ENCODE measurements at places on chromosomes 11 and 22.

- no peak for DNase-seq
Observed at GRCh38 chr11:110691926-110692325, 20.3 kb downstream of the ARHGAP20 start.

GRCh38 chr11:1231396-1232020 lies 8.6 kb downstream of the MUC5B start:
- DNase-seq = no peak

DNA sequence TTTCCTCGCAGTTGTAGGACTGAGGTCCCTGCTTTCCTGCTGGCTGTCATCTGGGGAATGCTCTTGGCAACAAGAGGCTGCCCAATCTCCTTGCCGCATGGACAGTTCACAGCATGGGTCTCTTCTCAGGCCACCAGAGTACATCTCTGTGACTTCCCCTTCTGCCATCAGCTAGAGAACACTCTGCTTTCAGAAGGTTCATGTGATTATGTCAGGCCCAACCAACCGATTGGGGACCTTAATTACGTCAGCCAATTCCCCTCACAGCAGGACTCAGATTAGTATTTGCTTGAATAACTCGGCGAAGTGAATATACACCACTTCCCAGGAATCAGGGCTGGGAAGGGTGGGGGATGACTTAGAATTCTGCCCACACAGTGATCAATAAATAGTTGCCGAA lies 61.9 kb upstream of the CSNK2A3 start:
- no peak for DNase-seq

GRCh38 chr11:46889251-46889650 lies 29.1 kb downstream of the LRP4 start:
- DNase-seq = no peak

DNA sequence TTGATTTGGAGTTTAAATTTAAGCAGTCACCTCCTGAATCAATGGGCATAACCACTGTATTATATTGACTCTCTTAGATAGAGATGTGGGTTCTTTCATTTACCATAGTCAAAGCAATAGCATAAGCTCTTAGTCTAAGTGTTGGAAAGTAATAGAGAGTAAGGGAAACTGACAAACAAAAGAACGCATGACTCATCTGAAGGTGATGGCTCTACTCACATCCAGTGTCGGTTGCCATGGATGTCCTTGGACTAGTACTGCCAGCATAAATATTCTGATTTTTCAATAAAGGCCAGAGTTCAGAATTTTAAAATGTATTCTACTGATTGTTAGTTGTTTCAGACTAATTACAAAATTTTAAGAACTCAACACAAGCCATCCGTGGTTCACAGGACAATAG lies 444.9 kb upstream of the DDI1 start:
- no peak for DNase-seq

DNA sequence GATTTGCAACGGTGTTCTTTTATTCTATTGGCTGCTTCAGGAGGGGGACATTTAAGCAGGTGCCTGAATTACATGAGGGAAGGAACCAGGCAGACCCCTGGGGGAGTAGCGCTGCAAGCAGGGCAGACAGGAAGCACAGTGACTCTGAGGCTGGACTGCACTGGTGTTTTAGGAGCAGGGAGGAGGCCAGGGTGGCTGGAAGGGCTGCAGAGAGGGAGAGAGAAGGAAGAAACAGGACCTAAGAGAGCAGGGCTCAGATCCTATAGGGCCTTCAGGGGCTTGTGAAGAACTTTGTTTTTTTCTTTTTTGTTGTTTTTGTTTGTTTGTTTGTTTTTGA lies 62.5 kb upstream of the SORL1-AS1 start:
- no peak for DNase-seq

DNA sequence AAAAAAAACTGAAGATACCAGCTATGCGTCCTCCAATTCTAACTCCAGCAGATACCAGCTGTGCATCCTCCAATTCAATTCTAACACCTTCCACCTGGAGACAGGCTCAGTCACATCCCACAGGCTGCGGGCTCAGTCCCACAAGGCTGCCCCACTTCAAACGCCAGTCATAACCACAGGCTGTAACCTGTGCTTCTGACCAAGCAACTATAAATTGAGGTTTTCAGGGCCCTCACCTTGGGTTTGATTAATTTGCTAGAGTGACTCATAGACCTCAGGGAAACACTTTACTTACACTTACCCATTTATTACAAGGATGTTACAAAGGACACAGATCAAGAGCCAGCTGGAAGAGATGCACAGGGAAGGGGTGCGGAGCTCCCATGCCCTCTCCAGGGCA lies 32.4 kb upstream of the MSANTD2 start:
- DNase-seq = no peak

- no peak for DNase-seq
Observed at GRCh38 chr11:66119348-66120133, 49.5 kb downstream of the PACS1 start.

DNA sequence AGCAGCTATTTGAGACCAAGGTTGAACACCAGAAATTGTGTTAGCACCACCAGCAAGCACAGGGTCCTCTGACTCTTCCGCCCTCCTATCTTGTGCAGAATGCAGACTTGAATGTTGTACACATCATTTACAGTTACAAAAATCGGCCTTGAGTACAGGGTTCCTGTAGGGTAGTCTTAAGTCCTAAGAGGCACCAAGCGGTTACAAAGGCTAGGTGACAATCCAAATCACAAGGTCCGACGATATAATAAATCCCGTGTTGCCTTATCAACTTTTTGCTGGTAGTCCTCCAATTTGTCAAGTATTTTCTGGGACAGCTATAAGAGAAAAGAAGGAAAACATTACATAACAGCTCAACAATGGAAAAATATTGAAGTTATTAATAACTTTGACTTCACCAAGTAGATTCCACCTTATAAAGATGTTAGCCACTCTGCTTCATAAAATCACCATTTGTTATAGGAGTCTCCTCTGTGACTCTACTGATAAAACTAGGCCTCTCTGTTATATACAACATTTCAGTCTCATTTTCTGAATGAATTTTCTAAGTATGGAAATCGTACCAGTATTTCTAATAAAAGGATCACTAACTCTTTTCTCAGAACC lies 11.8 kb upstream of the FNBP4 start:
- no peak for DNase-seq

DNA sequence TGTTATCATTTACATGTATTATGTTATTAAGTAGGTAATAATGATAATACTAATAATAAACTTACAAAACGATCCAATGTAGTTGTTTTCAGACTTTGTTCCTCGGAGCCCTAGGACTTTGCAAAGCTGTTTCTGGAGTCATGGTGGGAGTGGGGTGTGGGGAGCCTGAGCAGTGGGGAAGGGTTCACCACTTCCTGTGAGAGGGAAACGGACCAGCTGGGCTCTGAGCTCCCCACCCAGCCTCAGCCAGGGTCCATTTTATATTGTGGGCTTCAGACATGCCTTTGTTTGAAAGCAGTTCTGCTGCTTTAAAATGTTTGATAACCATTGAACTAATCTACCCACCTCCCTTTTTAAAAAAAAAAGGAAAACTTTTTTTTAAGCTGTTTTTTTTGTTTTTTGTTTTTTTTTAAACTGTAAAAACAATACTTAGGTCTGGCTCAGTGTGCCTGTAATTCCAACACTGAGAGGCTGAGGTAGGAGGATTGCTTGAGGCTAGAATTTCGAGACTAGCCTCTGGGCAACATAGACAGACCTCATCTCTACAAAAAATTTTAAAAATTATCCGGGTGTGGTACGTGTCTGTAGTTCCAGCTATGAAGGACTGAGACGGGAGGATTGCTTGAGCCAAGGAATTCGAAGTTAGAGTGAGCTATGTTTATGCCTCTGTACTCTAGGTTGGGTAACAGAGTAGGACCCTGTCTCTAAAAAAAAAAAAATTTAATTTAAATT lies 7.0 kb downstream of the SERPING1 start:
- DNase-seq = no peak

GRCh38 chr11:30458541-30458940 lies 127.6 kb downstream of the MPPED2 start:
- no peak for DNase-seq

DNA sequence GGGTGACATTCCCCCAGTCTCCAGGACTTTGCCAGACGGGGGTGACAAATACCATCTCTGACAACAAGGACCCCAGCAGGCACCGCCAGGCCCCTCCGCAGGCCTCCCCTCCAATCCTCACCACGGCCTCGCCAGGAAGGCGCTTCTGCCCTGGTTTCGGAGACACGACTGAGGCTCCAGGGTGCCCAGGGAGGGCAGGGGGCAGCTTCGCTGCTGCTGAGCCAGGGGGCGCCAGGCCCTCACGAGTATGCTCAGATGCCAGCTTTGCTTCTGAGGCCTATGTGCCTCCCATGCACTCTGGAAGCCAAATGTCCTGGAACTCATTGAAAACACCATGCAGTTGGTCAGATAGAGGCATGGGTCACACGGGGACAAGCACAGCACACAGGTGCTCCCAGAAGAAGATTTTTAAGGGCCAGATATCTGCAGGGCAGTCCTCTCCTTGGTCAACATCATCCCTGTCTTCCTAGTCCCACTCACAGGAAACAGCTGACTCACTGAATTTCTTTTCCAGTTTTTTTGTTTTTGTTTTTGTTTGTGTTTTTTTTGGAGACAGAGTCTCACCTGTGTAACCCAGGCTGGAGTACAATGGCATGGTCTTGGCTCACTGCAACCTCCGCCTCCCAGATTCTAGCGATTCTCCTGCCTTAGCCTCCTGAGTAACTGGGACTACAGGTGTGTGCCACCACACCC lies 19.9 kb downstream of the BID start:
- no peak for DNase-seq

GRCh38 chr11:36635066-36635862 lies 37.2 kb upstream of the RAG2 start:
- no peak for DNase-seq

GRCh38 chr22:50246242-50247175 lies 1.7 kb upstream of the TUBGCP6 start:
- no peak for DNase-seq

DNA sequence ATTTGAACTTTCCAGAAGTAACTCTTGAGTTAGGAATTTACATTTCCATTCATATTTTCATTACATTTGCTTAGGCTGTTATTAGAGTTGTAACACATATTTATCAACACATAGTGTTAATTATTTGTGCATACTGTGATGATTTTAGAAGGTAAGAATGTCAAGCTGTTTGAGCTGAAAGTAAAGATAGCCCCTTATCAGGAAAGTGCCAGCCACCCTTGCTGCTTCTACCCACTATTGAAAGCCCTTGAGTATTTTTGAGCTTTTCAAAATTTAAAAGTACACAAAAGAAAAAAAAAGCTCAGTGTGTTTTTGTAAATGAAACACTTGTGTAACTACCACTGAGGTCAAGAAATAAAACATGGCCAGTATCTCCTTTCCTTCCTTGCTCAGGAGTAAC lies 8.0 kb downstream of the APLP2 start:
- DNase-seq = no peak

- peak; percentile 13 for DNase-seq
Observed at GRCh38 chr11:127843483-127844396, 743.6 kb downstream of the ETS1 start.

GRCh38 chr11:47524291-47524874 lies 28.5 kb downstream of the CELF1 start:
- no peak for DNase-seq

- no peak for DNase-seq
Observed at GRCh38 chr11:91880660-91881059, 344.0 kb upstream of the FAT3 start.

- no peak for DNase-seq
Observed at GRCh38 chr11:34466802-34467488, 28.2 kb downstream of the CAT start.

DNA sequence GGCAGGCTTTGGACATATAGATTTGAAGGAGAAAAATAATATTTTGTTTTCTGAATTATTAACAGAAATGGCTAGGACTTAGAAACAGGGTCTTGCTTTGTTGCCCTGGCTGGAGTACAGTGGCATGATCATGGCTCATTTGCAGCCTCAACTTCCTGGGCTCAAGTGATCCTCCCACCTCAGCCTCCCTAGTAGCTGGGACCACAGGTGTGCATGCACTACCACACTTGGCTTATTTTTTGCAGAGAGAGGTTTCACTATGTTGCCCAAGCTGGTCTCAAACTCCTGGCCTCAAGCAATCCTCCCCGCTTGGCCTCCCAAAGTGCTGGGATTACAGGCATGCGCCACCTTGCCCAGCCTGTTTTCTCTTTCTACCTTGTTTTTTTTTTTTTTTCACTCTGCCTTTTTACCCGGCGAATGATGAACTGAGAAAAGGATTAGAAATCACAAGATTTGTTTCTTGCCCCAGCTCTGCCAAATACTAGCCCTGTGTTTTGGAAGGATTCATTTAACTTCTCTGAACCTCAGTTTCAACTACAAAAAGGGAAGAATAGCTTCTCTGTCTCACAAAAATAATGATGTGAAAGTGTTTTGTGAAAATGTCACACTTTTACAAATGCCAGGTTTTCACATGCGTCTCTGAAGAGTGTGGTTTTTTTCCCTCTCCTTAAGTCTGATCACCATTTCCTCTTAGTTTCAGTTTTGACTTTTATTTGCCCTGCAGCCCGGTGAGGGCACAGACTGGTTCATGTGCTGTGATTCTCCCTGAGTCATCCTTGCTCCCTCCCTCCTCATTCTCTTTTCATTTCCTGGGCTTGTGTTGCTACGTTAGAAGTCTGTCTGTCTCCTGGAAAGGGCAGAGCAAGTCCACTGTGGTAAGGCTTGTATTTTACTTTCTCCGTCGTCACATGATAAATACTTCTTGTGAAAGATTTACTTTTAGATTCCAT lies 67.7 kb downstream of the BCL2L13 start:
- DNase-seq = peak; percentile 86

DNA sequence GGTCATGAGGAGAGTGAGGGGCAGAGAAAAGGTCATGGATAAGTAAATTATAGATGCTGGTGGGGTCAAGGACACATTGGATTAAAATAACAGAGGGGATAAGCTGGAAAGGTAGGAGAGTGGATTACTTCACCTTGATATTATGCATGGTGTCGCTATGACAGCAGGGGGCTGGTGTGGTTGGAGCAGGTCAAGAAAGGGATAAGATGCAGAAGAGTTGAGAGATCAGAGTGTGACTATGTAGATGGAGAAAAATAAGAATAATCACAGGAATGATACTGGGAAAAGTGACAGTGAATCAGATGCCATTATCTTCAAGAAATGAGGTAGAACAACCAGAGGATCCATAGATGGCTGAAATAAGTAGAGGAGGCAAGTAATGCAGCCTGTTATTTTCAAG lies 29.4 kb upstream of the AMOTL1 start:
- DNase-seq = no peak

DNA sequence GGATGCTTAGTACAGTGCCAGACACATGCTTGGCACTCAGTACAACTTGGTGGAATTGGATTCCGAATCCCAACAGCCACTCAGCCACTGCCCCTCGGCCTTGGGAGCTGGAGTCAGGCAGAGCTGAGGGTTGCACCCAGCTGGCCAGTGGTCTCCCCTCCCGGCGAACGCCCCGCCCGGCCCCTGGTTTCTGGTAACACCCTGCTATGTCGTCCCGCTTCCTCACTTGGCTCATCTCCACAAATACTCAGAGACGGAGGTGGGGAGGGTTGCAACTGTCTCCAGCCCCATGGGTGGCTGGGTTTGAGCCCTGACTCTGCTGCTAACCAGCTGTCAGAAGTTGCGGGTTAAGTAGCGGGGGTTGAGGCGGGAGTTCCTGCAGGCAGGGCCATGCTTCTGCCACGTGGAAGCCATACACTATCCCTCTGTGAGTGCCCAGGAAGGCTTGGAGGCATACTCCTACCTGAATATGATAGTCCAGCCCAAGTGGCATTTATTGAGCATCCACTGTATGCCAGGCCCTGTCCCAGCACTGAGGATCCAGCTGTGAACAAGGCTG lies 67.1 kb downstream of the GRIK4 start:
- DNase-seq = no peak
